Activated CD8-positive, alpha-beta memory T cell treated with anti-CD3 and anti-CD28 coated beads for 48 hours (primary cell): ENCODE measurements at places on chromosomes 3 and 15.

DNA sequence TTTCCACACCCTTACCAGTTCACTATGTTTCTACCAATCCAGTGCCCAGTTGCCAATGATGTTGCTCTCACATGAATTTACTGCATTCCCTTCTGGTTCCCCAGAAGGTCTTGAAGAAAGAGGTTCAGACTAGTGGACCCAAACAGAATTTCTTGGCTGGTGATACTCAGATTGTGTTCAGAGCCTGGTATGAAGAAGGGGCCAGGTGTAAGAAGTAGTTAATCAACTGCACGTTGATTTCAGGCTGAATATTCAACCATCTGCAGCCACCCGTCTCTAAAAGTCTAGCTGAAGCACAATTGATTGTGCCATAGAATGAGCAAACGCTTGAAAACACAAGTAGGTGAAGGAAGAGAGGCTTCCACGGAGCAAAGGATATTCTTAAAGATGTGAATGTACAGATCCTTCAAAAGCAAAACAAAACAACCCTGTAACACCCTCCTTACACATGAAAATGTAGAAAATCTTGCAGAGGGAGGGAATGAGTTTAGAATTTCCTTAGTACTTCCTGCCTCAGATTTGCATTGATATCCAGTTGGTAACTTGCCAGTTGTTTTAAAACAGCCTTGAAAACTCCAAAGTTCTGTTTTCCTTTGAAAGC is 4.7 kb downstream of the RBMS3 start:
- DNase-seq = no peak

GRCh38 chr15:27792756-27793264 is 306.3 kb downstream of the OCA2 start:
- no peak for DNase-seq

- DNase-seq = no peak
Observed at GRCh38 chr3:3783210-3783609, 16.0 kb upstream of the LRRN1 start.

DNA sequence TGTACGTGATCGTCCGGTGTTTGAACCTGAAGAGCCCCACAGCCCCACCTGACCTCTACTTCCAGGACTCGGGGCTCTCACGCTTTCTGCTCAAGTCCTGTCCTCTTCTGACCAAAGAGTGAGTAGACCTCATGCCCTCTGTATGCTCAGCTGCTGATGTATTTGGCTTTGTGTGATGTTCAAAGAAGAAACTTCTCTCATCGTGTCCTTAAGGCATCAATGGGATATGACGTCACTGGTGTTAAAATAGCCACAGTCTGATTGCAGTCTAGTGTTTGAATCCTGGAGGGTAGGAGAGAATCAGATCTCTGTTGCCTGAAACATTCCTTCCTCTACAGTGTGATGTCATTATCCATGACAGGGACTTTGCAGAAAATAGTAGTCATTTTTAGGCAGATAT is 28.1 kb downstream of the ABHD2 start:
- no peak for DNase-seq

DNA sequence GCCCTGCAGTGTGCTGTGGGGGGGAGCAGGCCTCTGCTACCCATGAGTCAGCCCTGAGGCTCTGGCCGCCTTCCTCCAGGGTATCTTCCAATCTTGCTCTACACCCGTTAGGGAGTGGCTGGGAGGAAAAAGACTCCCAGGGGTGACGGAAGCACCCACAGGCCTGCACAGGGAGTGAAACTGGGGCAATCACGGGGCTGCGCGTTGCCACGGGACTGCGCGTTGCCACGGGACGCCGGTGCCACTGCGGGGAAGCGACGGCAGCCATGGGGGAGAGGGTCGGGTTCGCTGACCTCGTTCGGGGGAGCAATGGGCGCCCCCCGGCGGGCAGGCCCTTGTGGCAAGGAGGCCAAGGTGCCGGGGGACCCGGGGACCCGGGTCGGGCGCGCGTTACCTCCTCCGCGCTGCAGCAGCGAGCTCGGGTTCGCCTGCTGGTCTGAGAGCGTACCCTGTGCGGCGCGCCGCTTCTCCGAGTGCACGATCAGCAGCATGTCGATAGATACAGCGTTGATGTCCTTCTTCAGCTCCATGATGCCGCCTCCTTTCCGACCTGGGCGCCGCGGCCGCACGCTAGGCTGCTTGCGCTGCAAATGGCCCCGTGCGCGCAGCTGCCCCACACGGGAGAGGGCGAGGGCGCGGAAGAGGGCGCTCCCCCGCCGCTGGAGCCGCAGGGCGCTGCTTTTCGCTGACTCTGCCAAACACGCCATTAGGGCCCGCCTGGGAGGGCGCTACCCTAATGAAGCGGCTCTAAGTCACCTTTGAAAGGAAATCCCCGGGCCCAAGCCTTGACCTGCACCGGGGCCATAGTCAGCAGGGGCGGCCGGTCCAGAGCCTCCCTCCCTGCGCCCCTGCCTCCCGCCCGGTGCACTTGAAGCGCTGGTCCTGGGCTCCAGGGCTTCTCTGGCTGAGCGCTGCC is at the start of gene KY:
Gene KY, minus strand, starts transcription at position 592 of the 916 bp plus-strand sequence. Its CDS starts 62 bp downstream, at position 530.
- DNase-seq = no peak

DNA sequence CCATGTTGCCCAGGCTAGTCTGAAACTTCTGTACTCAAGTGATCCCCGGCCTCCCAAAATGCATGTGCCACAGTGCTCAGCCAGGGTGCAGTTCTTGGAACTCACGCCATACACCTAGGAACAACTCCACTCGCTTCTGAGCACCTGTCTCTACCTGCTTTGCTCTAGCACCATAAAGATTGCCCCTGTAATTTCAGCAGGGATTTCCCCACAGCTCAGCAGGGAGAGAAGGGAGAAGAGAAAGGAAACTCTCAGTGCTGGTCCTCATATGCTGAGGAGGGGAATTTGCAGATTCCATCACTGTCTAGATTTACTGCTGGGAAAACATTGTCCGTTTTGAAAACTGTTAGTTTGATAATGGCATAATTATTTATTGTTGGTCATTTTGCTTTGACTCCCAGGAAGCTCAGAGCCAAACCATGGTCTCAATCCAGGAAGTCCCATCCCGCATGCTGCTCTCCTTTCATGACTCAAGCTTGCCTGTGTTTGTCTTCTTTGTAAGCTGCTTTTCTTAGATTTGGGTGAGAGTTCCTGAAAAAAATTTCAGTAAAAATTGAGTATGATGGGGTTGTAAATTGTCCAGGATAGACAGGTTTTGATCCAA is 24.2 kb downstream of the TRIM71 start:
- DNase-seq = no peak

DNA sequence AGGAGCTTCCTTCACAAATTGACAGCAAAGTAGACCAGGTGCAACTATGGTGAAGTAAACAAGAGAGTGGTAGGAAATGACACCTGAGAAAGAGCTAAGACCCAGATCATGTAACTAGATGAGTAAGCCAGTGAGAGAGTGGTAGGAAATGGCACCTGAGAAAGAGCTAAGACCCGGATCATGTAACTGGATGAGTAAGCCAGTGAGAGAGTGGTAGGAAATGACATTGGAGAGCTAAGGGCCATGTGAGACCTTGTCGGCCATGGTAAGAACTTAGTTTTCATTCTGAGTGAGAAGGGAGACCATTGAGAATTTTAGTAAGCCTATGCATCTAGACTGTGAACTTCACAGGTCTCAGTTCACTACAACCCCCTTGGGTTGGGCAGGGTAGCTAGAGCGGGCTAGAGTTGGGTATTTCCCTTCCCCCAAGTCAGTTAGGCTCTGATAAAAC is 5.4 kb upstream of the SENP7 start:
- peak; percentile 9 for DNase-seq

DNA sequence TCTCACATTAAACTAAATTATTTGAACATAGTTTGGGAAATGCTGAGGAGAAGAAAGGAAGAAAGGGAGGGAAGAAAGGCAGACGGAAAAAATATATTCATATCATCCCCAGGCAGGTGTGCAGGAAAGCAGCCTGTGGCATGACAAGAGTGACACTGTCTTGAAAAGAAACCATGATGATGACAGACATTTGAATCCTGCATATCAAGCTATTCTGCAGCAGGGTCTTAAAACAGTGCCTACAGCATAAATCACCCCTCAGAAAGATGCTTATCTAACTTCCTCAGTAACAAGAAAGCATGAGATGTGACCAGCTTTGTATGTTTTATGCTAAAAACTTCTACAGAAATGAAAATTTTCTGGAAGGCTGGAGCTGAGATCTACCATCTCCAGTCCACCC is 144.5 kb upstream of the GRM7 start:
- no peak for DNase-seq

GRCh38 chr15:55221090-55222011 is 24.6 kb upstream of the RSL24D1 start:
- no peak for DNase-seq

DNA sequence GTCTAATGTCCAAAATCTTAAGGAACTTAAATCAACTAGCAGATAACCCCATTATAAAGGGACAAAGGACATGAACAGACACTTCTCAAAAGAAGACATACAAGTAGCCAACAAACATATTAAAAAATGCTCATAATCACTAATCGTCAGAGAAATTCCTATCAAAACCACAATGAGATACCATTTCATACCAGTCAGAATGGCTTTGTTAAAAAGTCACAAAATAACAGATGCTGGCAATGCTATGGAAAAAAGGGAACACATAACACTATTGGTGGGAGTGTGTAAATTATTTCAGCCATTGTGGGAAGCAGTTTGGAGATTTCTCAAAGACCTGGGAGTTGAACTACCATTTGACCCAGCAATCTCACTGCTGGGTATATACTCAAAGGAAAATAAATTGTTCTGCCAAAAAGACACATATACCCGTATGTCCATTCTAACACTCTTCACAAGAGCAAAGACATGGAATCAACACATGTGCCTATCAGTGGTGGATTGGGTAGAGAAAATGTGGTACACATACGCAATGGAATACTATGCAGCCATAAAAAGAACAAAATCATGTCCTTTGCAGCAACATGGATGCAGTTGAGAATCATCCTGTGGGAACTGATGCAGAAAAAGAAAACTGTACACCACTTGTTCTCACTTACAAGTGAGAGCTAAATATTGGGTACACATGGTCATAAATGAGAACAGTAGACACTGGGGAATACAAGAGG is 78.5 kb downstream of the TCF12 start:
- DNase-seq = no peak

DNA sequence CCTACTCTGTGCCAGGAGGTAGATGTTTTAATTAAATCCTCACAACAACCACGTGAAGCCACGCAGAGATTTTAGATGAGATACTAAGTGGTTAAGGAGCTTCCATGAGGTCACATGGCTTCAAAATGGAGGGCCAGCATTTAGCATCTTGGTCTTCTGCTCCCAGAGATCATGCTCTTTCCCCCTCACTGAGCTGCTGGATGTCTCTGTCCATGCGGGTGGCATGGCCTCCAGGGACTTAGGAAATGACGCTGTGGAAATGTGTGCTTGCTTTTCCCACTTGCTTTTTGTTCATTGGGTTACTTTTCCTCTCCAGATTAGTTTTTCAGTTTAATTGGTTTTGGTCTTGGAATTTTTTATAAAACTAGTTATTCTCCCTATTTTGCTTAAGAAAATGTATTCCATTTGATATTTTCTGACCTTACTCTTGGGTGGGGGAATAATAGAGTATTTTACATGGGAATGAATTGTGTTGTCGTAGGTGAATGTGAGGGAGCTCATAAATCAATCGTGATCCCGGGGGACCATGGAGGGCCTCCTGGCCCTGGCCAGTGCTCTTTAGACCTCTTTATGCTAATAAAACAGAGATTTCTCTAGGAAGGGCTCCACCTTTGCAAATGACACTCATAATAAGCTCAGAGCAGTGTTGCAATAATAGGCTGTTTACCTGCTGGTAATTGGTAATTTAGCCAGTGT is 376.0 kb upstream of the ONECUT1 start:
- no peak for DNase-seq

DNA sequence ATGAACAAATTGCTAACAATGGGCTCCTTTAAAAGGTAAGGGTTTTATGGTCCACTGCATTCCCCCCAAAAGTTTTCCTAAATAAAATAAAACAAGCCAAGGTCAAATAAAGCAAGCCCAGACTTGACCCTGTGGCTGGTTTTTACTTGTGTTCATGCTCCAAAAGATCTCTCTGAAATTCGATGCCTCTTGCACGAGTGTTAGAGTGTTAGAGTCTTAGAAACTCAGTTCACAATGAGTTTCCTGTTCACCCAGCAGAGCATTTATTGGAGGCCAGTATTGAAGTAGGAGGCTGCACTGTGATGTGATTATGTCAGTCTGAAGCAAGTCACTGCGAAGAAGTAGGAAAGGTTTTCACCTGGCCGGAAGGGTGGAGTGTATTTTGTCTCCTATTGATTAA is 59.9 kb upstream of the LRTM1 start:
- DNase-seq = no peak

GRCh38 chr15:40471808-40472150 is 995 bp downstream of the CHST14 start:
- DNase-seq = no peak

DNA sequence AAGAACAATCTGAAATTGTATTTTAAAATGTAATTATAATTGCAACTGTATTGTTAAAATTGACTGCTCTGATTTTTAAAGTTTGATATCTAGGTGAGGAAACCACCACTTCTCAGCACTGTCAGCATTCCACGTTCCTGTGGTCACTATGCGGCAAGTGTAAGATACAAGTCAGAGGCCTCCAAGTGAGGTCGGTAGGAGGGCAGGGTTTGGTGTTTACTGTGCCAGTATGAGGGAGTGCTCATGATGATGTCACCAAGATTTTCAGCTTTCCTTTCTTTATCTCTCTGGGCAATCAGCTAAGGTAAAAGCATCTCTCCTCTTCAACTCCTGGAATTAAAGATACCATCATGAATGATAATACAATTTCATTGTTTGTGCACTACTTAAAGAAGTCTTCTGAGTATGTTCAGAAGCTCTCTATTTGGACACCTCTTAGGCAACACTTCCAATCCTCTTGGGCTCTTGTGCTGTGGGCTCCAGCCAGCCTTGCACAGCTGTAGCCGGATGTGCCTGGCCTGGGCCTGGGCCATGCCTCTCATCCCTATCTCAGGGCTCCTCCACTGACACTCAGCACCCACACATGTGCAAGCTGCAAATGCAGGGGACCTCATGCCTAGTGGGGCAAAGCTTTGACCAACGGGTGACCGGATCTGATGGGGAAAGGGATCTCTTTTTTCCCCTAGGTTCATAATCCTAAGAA is 42.9 kb downstream of the CCR3 start:
- DNase-seq = no peak

- DNase-seq = no peak
Observed at GRCh38 chr15:99454941-99455788, 110.6 kb upstream of the MEF2A start.

GRCh38 chr15:68494573-68495110 is 62.7 kb upstream of the ITGA11 start:
- no peak for DNase-seq

GRCh38 chr15:31606194-31606669 is 279.6 kb downstream of the KLF13 start:
- no peak for DNase-seq
